ENCODE measurements at places on chromosomes 2 and 18.

- DNase-seq: peak; percentile 7
These were observed 84.6 kb downstream of the NRP2 start for GRCh38 chr2:205766779-205767359.

- no peak for DNase-seq
These were observed 437.3 kb downstream of the ZNF521 start for GRCh38 chr18:24914685-24915084.

GRCh38 chr2:68564426-68564825 lies 79.0 kb upstream of the PROKR1 start:
- DNase-seq: no peak

- DNase-seq: no peak
These were observed 84.8 kb upstream of the TTN start for GRCh38 chr2:178891959-178892485.

DNA sequence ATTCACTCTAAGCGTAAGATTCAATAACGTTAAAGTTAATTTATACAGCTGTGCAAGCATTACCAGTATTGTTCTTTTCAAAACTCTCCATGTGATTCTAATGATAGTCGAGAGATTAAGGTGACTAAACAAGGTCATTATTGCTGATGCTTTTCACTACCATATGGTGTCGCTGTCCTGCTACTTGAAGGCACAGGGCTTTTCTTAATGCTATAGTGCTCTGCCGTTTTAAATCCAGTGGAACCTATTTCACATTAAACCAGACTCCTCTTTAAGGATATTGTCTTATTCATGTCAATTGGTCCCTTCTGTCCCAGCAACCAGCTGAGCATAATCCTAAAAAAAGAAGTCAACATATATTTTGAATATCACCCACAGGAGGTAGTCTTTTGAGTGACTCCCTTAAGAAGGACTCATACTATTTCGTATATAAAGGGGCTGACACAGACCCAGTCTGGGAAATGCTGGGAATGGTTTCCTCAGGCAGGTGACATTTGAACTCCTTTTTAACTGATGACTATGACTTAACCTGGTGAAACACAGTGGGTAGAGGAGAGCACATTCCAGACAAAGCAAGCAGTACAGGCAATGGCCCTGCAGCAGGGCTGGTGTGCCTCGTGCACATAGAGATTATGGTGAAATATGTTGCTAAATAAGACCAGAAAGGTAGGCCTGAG lies 53.9 kb upstream of the CYTIP start:
- no peak for DNase-seq

DNA sequence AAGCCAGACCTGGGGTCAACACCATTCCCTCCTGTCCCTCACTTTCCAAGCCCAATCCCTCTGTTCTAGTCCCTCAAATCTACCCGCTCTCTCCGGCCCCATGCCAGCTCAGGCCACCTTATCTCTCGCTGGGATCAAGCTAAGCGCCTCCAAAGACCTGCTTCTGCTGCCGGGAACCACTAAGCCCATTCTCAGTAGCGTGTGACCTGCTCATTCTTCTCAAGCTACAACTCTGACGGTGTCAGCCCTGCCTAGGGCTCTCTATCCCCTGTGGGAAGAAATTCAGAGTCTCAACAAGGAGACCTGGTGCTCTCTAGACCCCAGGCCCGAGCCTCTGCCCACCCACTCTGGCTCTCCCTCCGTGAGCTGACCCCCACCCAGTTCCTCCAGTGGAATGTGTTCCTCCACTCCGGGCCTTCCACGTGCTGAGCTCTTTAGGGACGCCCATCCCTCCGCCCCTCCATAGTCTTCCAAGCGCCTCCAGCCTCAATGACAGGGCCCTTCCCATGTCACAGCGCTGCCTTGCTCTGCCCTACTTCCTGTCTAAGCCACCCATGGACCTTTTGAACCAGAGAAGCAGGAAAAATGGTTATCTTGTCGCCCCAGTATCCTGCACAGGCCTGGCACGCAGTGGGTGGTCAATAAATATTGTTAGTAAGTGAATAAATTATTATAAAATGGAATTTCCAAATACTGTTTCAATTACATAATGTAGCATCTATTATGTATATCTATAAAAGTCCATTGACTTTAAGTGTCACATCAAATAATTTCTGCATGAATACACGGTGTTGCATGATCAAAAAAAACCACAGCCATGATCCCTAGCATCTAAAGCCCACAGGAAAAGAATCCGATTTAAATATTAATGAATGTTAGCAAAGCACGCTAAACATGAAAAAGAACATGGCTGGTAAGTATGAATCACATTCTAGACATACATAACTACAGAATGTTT lies 127.6 kb downstream of the ZNF516 start:
- DNase-seq: no peak

GRCh38 chr2:241261628-241262027 lies 53.8 kb downstream of the HDLBP start:
- no peak for DNase-seq

- no peak for DNase-seq
These were observed 36.7 kb downstream of the TRABD2A start for GRCh38 chr2:84844141-84844540.

GRCh38 chr2:52818958-52819357 lies 948.6 kb upstream of the CHAC2 start:
- DNase-seq: no peak

GRCh38 chr2:188964976-188965546 lies 9.1 kb upstream of the COL3A1 start:
- DNase-seq: no peak

DNA sequence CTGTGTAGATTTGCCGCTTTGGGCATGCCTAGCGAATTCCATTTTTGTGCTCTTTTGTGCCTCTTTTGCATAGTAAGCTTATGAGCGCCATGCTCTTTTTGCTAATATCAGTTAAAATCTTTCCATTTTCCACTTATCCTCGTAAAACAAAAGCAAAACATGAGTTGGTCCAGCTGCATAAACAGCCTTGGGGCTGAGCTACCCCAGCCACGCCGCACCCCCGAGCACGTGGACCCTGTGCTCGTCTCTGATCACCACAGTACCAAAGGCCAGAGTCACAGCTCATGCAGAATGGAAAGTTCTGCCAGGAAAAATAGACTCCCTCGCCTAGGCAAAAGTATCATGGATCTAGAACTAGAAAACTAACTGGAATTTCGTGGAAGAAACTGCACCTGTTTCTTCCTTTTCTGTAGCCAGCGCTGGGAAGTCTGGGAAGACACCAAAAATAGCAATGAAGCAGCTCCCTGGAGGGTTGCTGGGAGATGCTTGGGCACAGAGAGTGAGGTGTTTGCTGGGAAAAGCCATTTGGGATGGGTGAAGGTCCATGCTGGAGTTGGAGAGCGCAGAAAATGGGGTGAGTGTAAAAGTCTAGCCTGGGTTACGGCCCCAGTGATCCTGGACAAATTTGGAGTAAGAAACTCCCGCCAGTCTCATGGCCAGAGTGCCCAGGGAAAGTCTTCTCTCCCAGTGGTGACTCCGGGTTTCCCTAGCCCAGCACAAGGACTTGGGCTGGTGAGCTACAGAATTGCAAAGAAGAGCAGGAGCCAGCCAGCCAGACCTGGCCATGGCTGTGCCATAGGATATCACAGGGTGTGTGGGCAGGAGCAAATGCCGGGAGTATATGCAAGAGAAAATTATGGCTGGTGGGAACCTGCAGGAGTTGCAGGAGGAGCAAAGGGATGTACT lies 218.4 kb downstream of the GBX2 start:
- no peak for DNase-seq

GRCh38 chr2:134327367-134327766 lies 73.5 kb downstream of the MGAT5 start:
- DNase-seq: no peak

GRCh38 chr18:48620071-48620470 lies 81.2 kb downstream of the CTIF start:
- DNase-seq: no peak

DNA sequence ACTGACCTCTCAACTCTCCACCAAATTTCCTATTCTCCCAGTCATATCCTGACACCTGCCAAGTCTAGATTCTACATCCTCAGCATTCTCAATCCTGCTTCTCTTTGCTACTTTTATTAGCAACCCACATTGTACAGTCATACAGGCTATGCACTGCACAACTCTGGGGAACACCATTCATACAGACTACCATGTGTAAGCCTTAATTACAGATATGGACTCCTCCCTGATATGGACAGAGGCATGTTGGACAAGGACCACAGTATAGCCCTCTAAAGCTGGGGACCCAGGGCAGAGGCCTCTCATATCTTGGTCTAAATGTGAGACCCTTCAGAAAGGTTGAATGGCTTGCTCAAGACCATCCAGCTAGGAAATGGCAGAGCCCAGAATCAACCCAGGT lies 36.3 kb downstream of the BOLA3 start:
- no peak for DNase-seq

- DNase-seq: no peak
These were observed 854 bp downstream of the GPR155 start for GRCh38 chr2:174485788-174486562.

- no peak for DNase-seq
These were observed 995 bp downstream of the TMEM127 start for GRCh38 chr2:96264656-96265348.

- no peak for DNase-seq
These were observed 164.2 kb upstream of the ETAA1 start for GRCh38 chr2:67232936-67233335.

DNA sequence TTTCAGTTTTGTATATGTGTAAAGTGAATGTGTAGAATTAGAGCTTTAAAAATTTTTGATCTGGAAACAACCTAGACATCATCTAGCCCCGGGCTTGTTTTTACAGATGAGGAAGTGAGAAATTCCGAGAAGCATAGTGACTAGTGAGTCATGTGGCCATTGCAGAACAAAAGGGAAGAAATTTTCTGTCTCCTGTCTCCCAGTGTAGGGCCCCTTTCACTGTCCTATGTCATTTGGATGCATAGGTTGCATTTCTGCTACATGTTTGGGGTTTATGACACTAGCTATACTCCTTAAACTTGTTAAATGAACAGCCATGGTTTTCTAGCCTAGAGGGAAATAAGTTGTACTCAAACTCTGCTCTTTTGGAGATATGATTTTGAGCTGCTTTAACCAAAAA lies 84.6 kb downstream of the PLCL1 start:
- peak; percentile 10 for DNase-seq

GRCh38 chr2:184646177-184646576 lies 47.8 kb downstream of the ZNF804A start:
- no peak for DNase-seq

GRCh38 chr2:110677080-110677479 lies 783 bp downstream of the BUB1 start:
- no peak for DNase-seq

- no peak for DNase-seq
These were observed 123.6 kb downstream of the MTX2 start for GRCh38 chr2:176392744-176393414.

- no peak for DNase-seq
These were observed 114.4 kb upstream of the COPS8 start for GRCh38 chr2:236971131-236971821.

- DNase-seq: no peak
These were observed 25.6 kb downstream of the GNLY start for GRCh38 chr2:85719609-85720240.

DNA sequence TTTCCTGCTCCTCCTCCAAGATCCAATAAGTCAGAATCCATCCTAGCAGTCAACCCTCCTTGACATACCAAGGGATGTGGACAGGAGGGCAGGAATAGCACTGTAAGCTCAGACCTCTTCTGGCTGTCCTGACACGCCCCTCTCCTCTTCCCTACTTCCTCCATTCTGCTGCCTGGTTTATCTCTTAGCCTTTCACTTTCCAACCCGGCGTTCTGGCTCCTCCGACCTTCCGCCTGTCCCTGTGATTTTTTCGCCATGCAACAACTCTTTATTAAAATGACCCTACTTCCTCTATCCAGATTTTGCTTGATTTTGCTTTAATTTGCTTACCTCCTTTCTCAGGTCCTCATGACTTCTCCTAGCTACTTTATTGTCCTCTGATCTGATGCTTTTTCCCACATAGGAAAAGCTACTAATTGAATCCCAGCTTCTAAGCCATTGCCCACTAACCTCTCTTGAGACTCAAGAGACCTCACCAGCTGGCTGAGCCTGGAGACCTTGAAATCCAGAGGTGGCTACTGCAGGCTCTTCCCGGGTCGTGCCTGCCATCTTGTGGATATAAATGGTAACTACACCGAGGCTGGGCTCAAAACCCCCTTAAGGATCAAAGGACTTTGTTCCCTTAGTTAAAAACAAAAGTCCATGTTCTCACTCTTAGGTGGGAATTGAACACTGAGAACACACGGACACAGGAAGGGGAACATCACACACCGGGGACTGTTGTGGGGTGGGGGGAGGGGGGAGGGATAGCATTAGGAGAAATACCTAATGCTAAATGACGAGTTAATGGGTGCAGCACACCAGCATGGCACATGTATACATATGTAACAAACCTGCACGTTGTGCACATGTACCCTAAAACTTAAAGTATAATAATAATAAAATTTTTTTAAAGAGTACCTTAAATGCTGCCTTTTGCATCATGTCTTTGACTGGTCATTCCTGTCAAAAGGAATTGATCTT lies 139.4 kb downstream of the AKAIN1 start:
- peak; percentile 7 for DNase-seq

DNA sequence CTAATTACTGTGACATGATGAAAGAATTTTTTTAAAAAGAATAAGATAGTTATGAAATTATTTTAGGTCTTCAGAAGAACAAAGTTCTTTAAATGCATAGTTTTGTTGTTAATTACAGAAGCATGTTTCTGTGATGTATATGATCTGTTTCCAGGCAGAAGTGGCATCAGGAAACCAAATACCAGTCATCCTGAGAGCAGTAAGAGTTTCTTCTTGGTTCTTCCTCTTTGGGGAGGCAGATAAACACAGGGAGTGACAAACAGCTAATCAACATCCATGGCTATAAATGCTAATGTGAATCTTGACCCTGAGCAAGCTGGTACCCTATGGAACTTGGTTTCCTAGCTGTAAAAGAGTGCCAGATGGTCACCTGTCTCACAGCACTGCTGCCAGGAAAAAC lies 29.2 kb downstream of the WIPF1 start:
- DNase-seq: no peak

- no peak for DNase-seq
These were observed 1148.1 kb upstream of the FANCL start for GRCh38 chr2:59389240-59389639.

DNA sequence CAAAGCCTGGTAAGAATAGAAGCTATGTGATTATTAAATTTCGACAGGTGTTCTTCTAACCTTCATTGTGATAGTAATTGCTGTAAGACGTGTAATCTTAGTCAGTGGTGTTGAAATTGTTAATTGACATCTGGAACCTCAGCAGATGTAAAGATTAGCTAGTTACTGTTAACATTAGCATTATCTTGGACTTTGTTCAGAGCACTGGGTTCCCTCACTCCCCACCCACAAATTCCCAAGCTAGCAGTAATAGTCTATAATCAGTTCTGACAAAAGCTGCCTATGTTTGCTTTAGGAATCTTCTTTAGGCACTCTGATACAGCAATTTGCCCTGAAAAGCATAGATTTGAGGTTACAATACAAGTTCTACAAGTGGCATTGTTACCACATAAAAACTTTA lies 233.7 kb downstream of the EN1 start:
- no peak for DNase-seq

All from hypothalamus (tissue), 51 donors.